ENCODE measurements at places on chromosomes 6 and 20.

GRCh38 chr6:7239590-7239948 is 73.4 kb downstream of the SSR1 start:
- DNase-seq, result no peak

DNA sequence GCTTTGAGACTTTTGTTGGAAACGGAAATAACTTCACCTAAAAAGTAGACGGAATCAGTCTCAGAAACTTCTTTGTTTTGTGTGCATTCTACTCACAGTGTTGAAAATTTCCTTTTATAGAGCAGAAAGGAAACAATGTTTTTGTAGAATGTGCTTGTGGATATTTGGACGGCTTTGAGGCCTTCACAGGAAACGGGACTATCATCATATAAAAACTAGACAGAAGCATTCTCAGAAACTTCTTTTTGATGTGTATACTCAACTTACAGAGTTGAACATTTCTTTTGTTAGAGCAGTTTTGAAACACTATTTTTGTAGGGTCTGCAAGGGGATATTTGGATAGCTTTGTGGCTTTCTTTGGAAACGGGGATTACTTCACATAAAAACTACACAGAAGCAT is 627.5 kb upstream of the ZNF337 start:
- DNase-seq, result no peak

- no peak for DNase-seq
These were observed 18.4 kb downstream of the TRAM2 start for GRCh38 chr6:52558266-52559000.

DNA sequence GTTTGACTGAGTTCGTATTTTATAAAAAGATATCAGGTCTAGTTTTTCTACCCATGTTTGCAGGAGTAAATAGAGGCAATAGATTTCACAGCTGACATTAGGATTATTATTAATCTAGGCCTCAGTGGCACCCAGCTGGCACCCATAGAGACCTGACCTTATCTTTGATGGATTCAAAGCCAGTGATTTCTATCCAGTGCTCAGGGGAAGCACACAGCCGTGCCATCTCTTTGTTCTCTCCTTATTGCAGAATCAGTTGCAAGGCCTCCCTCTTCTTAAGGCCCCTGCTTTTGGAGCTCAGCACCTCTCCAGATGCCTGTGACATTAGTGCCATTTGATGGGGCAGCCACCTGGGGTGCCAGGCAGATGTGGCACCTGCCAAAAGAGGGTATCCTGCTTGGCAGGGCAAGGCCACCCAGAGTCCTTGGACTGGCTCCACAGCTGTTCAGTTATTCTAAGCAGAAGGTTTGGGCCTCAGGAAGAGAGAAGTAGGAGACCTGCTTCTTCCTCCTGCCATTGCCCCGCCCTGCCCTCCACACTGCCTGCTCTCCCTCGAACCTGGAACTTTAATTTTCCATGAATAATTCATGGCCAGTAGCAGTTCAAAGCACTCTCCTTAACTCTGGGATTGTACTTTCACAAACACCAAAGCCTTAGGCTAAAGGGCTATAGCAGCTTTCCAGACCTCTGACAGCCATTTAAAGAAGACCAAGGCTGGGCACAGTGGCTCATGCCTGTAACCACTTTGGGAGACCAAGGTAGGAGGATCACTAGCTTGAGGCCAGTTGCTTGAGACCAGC is 206.3 kb downstream of the ZDHHC14 start:
- DNase-seq, result no peak

GRCh38 chr20:50449738-50450492 is 60.3 kb upstream of the PTPN1 start:
- no peak for DNase-seq

GRCh38 chr6:42091718-42092023 is 41.3 kb downstream of the TAF8 start:
- DNase-seq, result no peak

GRCh38 chr6:93792746-93793145 is 373.4 kb upstream of the EPHA7 start:
- DNase-seq, result no peak

- DNase-seq, result no peak
These were observed 4.6 kb upstream of the REV3L start for GRCh38 chr6:111487661-111488060.

- DNase-seq, result no peak
These were observed 178.6 kb upstream of the RGS17 start for GRCh38 chr6:153309651-153310050.

GRCh38 chr6:40585223-40585622 is 1.9 kb downstream of the LRFN2 start:
- DNase-seq, result no peak

DNA sequence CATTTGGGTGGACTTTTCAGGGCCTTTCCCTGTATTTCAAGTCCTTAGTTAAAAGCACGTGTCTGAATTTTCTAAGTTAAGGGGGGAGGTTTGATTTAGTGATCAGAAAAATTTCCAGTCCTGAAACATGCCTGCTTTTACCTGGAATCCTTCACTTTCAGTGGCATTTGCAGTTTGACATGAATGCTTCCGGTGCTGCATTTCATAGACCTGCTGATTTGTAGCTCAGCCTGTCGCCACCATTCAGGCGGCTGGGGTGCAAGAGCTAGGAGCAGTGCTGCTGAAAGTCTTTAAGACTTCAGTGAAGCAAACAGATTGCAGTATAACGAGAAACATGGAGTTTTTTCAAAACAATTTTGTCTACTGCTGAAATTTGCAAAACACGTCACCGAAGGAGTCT is 14.0 kb downstream of the RPS6KA2 start:
- DNase-seq, result no peak

GRCh38 chr6:34098045-34098936 is 47.6 kb downstream of the GRM4 start:
- no peak for DNase-seq

- no peak for DNase-seq
These were observed 226.6 kb downstream of the COL12A1 start for GRCh38 chr6:74979065-74979766.

DNA sequence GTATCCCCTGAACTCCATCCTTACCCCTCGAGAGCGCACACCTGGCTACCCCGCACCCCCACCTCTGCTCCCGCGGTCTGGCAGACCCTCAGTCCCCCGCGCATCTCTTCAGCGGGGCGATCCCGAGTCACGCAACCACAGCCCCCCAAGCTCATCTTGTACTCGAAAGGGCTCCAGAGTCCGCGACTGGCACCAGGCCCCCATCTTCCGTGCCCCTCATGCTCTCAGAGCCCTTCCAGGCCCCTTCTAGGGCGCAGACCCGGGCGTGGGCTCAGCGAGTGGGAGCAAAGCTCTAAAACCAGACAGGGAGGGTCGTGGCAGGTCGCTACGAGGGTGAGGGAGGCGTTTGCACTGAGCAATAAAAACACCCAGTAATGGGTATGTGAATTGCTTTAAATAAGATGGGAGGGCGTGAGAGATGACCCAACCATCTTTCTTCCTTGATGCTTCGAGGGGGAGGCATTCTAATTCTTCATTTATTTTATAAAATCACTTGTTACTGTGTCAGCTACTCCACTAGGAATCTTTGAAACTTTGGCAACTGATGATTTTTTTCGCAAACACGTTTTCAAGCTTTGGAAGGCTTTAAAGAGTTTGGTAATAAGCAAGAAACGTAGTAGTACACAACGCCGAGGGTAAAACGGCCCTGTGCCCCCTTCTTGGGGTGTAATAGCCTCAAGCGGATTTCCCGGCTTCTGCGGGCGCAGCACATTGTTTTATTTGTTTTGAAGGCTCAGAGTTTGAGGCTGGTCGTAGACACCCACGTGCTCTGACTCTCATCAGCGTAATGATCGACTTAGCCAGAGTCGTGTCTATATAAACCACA is 42.6 kb upstream of the SUPT3H start:
- no peak for DNase-seq

DNA sequence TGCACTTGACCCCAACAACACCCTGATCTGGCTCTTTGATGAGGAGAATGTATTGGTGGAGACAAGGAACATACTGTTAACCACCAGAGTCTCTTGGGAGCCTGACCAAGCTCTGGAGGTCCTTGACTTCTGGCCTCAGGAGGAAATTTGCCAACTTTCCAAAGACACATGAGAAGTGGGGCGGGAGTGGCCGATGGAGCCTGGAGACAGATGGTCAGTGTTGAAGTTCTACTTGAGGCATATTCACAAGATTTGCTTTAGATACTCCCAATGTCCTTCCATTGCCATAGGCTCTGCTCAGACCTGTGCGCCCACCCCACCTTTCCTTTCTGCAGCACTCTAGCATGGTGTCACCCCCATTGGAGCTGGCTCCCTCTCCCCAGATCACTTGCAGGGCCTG is 241.0 kb downstream of the SLC24A3 start:
- no peak for DNase-seq

DNA sequence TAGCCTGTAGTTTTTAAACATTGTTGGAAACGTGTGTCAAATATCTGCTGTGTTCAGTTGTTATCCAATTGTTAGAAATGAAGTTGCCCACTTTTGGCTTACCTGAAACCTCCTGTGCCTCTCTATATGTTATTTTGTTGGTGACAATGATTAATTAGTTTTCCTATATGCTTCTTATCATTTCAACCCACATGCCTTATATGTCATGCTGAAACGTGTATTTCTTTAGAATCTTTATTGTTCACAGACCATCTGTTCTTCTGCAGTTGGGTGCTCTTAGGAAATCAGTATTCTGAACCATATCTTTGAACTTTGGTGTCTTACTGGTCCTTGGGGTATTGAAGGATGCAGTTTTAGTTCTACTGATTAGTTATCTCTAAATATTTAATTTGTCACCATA is 91.2 kb upstream of the SCGN start:
- DNase-seq, result no peak

DNA sequence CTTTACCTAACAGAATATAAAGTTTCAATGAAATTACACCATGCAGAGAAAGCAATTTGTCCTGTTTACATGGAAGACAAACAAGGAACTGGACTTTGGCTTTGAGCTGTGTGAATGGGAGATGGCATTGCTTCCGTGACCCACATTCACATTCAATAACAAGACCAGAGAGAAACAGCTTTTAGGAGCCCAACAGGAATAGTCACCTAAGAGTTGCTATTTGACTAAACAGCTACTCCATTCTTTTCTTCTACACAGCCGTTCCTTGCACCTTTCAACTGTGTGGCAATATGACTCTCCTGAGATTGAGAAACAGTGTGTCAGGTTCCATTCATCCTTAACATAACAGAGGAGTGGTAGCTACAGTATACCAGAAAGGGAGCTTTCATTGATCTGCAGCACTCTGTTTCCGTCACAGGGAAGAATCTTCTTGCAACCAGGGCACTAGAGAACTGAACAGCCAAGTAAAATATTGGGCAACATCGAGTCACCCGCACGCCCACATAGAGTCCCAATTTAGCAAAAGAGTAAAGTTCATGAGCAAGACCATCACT is 355.1 kb downstream of the HAO1 start:
- DNase-seq, result peak; percentile 61

DNA sequence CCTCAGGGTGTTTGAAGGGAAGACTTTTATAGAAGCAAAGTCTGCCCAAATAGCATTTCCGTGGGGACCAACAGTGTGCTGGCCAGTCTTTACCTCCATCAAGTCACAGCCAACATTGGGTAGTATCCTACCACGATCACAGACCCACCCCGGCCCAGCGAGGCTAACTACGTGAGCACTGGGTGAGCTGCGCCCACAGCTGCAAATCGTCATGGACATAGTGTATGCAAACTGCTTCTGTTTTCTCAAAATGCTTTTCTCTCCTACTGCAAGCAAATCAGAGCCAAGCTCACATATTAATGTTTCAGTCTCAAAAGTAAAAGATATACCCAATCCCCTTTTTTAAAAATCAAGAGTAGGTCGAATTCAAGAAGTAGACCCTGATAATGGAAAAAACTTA is 592.8 kb upstream of the CDH4 start:
- no peak for DNase-seq
